A549 treated with DMSO at 1 μM for 4 hours (cell line): ENCODE measurements at places on chromosomes 1 and 21. TPM values are rescaled to one million over a fixed set of nuclear protein-coding genes. Genes with fewer than 3 reads are reported as not detected.

The MROH7 gene
- total RNA-seq = not detected in 5 replicates

The TTLL10 gene
- total RNA-seq = not detected in 5 replicates

The SHISAL2A gene
- total RNA-seq = 0.16 TPM in 1 of 5 replicates, not detected in the others

The SPRR2E gene
- not detected in 5 replicates for total RNA-seq

The MAP3K21 gene
- total RNA-seq = 11.7 to 14.2 TPM (median 13.6 TPM) in 5 replicates

The RAD54L gene
- 9.9 to 13.7 TPM (median 11.3 TPM) in 5 replicates for total RNA-seq

The COL16A1 gene
- 4.2 to 7.5 TPM (median 5.3 TPM) in 5 replicates for total RNA-seq
